NCI-H345 (cell line): ENCODE measurements at places on chromosomes 1 and 21.

- DNase-seq = no peak
These were observed 612.2 kb upstream of the USP24 start for GRCh38 chr1:55827350-55827749.

- no peak for DNase-seq
These were observed 7.0 kb downstream of the TMEM61 start for GRCh38 chr1:54987427-54987826.

- DNase-seq = no peak
These were observed 123.9 kb downstream of the PTBP2 start for GRCh38 chr1:96845464-96845863.

- DNase-seq = no peak
These were observed 904 bp upstream of the RPL22 start for GRCh38 chr1:6200188-6200809.

- DNase-seq = no peak
These were observed 1.2 kb downstream of the LMOD1 start for GRCh38 chr1:201945157-201945556.

- DNase-seq = no peak
These were observed 98.3 kb downstream of the BACH1 start for GRCh38 chr21:29396951-29397455.

GRCh38 chr1:164967300-164967699 is 389.2 kb downstream of the LMX1A start:
- DNase-seq = no peak

DNA sequence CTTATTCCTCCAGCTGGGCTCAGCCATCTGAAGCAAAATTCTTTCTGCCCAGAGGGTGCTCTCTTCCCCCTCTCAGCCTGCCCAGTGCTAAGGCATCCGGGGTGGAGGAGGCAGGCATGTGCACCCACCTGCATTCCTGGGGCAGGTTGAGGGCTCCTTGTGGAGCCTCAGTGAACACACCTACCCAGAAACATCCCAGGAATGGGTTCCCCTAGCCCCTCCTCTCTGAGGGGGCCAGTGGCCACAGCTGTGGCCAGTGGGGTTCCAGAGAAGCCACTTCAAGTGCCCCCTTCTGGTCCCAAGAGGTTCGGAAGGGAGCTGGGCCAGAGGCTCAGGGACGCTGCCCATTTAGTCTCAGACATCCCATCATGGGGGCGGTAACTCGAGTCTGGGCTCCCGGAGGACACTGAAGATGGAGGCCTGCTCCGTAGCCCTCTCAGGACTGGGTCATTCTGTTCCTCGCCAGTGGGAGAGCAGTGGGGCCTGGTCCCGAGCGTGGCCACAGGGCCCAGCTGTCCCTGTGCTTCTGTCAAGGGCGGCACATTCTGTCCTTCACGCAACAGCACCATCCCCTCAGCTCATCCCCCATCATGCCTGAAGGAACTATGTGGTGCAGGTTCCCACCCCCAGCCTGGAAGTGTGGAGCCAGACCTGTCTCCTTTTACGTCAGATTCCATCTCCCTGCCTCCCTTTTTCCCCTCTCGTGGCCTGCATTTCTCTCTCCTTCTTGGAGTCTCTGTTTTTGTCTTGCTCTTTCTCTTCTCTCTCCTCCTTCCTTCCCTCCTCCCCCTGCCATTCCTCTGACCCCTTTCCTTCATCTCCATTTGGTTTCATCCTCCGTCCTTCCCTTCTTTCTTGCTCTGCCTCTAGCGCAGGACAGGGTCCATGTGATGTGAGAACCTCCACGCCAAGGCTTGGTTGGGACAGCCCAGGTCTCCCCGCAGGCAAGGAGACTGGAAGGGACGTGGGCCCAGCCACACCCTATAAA is 49.6 kb upstream of the KDM4A start:
- DNase-seq = no peak

DNA sequence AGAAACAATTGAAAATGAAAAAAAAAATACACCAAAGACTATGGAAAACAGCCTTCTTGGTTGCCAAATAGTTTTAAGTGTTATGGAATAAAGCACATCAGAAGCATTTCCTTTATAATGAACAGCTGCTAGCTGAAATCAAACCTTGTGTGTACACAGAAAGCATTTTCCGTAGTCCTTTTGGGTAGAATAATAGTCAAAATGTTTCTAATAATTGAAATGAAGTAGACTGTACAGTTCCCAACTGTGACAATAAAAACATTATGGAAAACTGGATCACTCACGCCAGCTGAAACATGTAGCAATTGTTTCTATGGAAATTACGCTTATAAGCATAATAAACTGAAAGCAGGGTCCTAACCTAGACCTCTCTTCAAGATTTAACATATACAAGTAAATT is 856.3 kb upstream of the B3GALT2 start:
- DNase-seq = no peak

- no peak for DNase-seq
These were observed 234.6 kb upstream of the IRF2BP2 start for GRCh38 chr1:234844479-234845031.

DNA sequence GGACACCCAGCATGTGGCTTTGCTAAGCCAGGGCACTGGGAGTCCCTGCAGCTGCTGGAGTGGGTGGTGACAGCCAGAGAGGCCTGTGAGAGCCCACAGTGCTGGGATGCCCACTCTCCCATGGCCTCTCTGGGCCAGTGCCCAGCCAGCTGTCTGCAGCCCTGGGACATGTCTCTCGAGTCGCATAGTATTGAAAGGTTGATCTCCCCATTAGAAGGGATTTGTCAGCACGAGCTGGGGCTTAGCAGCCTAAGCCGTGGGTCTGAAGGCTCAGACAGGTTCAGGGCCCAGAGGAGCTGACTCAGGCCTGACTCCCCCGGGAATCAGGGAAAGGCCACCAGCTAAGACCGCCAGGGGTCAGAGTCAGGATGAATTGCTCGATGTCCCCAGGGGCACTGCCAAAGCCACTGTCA is 53.5 kb downstream of the FOXD2 start:
- DNase-seq = no peak

DNA sequence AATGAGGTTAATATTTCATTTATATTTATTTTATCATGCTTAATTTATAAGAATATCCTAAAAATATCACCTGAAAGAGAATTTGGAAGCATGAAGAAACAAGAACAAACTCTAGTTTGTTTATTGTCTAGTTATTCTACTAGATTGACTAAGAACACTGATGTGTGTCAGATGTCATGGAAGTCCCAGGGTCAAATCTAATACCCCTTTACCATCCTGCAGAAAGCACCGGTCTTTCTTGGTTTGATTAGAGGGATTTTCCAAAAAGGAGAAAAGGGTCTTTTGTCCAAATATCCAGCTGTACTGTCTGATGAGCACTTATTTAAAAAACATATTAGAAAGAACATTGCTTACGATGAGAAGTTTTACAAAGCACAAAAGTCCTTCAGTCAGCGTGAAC is 20.7 kb upstream of the CR2 start:
- DNase-seq = no peak

DNA sequence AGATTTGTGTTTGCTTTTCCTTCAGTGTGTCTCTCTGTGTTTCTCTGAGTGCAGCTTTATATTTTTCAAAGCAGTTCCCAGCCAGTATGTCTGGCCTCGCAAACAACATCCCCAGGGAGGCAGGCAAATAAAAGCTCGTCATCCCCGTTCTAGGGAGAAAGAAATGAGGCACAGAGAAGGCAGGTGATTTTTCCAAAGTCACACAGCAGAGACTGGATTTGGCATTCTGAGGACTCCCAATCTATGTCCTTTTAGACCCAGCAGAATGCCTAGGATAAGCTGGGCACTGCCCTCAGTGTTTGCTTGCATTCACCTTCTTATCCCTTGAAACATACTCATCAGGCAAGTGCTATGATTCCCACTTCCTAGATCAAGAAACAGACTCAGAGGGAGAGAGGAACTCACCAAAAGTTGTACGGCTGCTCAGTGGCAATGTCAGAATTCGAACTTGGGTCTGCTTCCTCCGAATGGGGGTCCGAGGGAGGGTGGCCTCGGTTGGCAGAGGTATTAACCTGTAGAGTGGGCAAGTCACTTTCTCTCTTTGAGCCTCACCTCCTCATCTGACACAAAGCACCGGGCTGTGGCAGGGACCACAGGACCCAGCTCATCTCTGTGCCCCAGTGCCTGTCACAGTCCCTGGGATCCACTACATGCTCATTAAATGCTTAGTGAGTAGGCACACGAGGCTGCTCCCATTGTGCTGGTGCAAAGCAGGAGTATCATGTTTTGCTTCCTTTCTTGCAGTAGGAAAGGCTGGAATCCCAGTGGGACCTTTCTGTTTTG is 4.2 kb downstream of the RAP1GAP start:
- no peak for DNase-seq

- no peak for DNase-seq
These were observed 60.1 kb upstream of the TARBP1 start for GRCh38 chr1:234538930-234539649.

DNA sequence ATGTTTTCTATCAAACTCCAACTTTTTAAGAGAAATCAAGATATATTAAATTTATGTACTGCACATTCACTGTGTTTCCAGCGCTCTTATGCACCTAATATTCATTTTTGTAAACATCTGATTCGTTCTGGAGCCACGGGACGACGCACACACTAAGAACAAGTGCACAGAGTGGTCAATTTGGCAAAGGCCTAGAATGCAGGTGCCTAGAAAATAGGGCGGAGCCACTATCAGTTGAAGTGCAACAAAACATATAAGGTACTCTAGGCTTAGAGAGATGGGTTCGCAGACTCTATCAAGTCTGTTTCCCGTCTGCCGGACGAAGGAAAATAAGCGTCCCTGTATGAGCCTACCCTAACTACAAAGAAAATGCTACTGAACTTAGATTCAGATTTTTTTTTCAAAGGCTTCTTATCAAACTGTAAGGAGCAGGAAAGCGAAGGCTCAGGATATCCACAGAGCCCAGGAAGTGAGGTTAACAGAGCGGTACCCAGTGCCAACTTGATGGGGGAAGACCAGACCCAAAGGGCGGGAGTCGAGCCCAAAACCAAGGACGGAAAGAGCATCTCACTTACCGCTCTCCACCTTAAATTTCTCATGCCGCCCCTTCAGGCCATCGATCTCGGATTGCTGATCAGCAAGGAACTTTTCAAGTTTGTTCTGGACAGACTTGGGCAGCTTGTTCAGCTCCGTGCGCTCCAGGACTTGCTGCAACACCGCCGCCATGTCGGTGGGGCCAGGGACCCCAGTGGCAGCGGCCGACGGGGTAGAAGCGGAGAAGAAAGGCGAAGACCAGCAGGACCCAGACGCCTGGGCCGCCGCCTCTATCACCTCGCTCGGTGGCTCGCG is 526 bp downstream of the TPR start:
- peak; percentile 47 for DNase-seq

DNA sequence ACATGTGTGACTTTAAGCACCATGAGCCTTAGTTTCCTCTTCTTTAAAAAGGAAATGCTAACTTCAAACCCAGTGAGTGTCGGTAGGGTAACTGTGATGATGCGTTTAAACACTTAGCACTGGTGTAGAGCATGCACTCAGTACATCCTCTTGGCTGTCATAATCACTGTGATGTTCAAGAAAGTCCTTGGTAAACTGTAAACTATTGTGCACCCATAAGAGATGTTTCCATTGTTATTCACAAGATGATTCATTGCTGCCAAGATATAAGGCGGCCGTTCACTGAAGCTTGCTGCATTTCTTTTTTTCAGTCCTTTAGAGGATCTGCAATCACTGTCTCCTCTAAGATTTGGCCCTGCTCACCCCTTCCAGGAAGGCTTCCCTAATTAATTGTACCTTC is 61.8 kb upstream of the DAB1 start:
- DNase-seq = no peak

DNA sequence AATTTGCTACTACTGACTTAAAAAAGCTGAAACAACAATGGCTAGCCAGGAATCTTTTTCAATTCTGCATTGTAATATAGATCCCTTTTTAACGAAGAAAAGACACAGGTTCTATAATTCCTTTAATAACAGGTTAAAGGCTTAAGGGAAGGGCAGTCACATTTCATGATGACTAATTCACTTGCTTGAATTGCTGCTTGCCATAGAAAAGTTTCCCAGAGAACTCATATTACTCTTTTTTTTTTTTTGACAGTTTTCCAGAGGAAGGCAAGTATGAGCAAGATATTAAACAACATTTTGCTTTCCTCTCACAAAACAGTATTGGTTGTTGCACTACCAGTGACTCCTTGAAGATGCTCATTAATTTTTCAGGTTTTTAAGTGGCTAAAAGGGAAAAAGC is 60.9 kb downstream of the IL23R start:
- DNase-seq = no peak

- no peak for DNase-seq
These were observed 118.3 kb downstream of the NOS1AP start for GRCh38 chr1:162187687-162188276.

GRCh38 chr1:95699149-95699953 is 465.3 kb downstream of the RWDD3 start:
- DNase-seq = no peak

DNA sequence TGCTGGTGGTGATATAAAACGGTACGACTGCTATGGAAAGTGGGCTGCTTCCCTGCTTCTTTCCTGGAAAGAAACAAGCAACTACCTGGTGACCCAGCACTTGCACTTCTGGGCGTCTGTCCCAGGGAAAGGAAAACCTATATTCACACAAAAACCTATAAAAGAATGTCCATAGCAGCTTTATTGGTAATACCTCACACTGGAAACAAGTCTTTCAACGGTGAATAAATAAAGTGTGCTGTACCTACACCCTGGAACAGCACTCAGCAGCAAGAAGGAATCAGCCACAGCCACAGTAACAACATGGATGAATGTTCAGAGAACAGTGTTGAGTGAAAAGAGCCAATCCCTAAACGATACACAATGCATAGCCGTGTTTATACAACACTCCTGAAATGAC is 19.9 kb downstream of the SLC19A1 start:
- DNase-seq = no peak

DNA sequence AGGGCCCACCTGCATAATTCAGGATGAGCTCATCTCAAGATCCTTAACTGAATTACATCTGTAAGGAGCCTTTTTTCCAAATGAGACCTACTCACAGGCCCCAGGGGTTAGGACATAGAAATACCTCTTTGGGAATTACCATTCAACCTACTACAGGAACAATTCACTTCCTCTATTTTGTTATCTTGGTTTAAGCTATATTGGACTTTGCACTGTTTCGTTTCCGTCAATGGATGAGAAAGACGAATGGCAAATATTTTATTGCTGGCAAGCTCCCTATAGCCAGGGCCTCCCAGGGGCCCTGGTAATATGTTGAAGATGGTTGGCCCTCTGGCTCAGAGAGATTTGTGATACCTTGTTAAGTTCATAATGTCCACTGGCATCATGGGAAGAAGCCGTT is 384.2 kb upstream of the DUSP10 start:
- DNase-seq = no peak

DNA sequence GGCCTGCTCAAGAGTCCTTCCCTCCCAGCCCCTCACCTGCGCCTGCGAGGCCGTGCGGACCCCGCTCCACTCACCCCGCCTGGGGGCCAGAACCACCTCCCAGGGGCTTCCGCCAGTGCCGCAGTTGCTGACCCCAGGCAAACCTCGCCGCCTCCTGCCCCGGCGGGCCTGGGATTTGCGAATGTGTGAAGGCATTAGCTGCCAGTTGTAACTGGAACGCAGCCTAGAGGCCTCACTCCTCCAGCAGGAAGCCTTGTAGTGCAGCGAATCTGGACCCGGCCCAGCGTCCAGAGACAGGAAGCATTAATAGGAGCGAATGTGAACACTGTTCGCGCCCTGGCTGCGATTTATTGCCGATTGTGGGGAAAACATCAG is 140.9 kb upstream of the ARHGEF16 start:
- no peak for DNase-seq
